ENCODE measurements at places on chromosomes 16 and 17. TPM values are rescaled to one million over a fixed set of nuclear protein-coding genes. Genes with fewer than 3 reads are reported as not detected.

The LRRC75A gene
- total RNA-seq = 5.1 TPM

The TBC1D3C gene
- not detected for total RNA-seq

The CLEC3A gene
- not detected for total RNA-seq

The PAQR4 gene
- 6.7 TPM for total RNA-seq

The WNT9B gene
- not detected for total RNA-seq
